HT-29 (cell line): ENCODE measurements at places on chromosomes 2 and 18.
A peak's percentile ranks its signal among the peaks of the same experiment; 100 is the strongest.

DNA sequence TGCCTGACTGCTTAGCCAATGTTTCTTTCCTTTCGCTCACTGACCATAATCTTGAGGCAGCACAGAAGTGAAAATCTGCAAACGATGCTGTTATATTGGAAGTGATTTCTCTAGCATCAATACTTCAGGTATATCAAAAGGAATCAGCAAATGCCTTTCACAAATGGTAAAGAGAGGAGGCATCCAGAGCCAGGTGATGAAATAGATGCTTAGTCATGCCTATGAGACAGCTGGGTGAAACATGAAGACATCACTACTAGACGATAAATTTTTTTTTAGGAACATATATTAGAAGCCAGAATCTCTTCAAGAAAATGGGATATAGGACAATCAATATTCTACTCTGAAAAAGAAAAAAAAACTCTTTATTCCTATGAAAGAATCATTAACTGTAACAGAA lies 249.2 kb upstream of the SLC39A10 start:
- no peak for DNase-seq

DNA sequence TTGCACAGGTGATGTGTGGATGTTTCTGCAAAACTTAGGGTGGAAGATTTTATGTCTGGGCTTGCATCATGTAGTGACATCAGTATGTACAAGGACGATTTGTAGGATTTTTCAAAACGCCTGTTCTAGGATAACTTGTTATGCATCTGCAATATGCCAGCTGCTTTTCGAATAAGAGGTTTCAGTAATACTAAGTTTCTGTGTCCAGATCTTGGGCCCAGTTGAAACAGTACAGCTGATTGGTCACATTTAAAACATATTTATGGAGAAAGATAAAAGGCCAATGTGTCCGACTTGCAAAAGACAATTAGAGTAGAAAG lies 1.2 kb downstream of the PTPN4 start:
- DNase-seq: peak; percentile 52

DNA sequence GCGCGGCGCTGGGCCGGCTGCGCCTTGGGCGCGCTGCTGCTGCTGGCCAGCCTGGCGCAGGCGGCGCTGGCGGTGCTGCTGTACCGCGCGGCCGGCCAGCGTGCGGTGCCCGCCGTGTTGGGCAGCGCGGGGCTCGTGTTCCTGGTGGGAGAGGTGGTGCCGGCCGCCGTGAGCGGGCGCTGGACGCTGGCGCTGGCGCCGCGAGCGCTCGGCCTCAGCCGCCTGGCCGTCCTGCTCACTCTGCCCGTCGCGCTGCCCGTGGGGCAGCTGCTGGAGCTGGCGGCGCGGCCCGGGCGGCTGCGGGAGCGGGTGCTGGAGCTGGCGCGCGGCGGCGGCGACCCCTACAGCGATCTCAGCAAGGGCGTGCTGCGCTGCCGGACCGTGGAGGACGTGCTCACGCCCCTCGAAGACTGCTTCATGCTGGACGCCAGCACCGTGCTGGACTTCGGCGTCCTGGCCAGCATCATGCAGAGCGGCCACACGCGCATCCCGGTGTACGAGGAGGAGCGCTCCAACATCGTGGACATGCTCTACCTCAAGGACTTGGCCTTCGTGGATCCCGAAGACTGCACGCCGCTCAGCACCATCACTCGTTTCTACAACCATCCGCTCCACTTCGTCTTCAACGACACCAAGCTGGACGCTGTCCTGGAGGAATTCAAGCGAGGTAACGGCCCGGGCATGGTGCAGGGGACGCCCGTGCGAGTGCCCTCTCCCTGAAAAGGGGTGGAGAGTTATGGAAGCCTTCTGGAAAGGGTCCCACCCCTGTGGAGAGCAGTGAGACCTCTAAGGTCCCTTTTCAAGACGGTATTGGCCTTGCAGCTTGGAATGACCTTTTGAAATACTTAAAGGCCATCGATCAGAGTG lies 1.0 kb downstream of the CNNM3 start:
- peak; percentile 22 for DNase-seq

- peak; percentile 18 for DNase-seq
These were observed 54.0 kb downstream of the CLASP1 start for GRCh38 chr2:121595012-121595891.

DNA sequence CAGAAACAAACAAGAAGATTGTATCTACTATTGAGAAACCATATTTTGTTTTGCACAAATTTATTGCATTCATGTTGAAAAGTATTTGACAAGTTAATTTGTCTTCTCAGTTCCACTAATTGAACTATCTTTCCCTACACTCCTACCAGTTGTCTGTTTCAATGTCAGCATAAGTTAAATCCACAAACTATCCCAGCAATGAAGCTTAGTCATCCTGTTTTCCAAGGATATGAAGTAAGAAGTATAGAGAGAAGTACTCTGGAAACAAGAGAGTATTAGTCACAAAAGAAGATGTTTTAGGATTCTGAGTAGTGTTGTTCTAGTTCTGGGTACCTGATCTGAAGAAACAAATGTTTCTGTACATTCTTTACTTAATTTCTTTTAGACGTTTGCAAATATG lies 261.6 kb upstream of the ZNF804A start:
- DNase-seq: no peak

- no peak for DNase-seq
These were observed 303.5 kb upstream of the ZNF804A start for GRCh38 chr2:184294831-184295230.

GRCh38 chr18:75183973-75184493 lies 24.9 kb downstream of the PTGR3 start:
- DNase-seq: no peak

GRCh38 chr18:8742387-8743361 lies 37.3 kb downstream of the MTCL1 start:
- no peak for DNase-seq

- DNase-seq: no peak
These were observed 28.8 kb upstream of the GPR55 start for GRCh38 chr2:230953845-230954244.

- peak; percentile 54 for DNase-seq
These were observed 128.5 kb upstream of the RAB12 start for GRCh38 chr18:8480506-8481328.

- no peak for DNase-seq
These were observed 49.5 kb downstream of the ANO7 start for GRCh38 chr2:241237949-241238371.

GRCh38 chr2:168247341-168248261 lies at the start of gene STK39:
STK39 (minus strand) TSS chr2:168247595; CDS start chr2:168247435, 160 bp downstream.
- peak; percentile 90 for DNase-seq
